ENCODE measurements at places on chromosomes 5 and 9.

GRCh38 chr9:71891557-71892189 lies 19.3 kb downstream of the ABHD17B start:
- no peak for DNase-seq

DNA sequence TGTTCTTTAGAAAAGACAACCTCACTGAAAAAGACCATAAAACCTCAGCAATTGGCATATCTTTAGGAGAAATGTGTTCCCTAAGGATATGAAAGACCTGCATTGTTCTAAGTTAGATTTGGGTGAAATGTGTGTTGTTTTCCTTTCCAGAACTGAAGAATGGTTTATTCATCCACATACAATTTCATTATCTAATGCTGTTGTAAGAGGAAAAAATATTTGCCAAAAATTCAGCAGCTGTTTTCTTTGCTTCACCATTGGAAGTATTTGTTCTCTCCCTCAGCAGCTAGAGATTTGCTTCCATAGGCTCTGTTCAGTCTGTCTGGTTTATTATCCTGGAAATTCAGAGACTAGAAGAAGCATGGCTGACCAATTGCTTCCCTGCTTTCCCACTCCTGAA lies 150.9 kb downstream of the ISOC1 start:
- DNase-seq, result no peak

GRCh38 chr5:29780401-29780800 lies 1413.1 kb upstream of the CDH6 start:
- no peak for DNase-seq

DNA sequence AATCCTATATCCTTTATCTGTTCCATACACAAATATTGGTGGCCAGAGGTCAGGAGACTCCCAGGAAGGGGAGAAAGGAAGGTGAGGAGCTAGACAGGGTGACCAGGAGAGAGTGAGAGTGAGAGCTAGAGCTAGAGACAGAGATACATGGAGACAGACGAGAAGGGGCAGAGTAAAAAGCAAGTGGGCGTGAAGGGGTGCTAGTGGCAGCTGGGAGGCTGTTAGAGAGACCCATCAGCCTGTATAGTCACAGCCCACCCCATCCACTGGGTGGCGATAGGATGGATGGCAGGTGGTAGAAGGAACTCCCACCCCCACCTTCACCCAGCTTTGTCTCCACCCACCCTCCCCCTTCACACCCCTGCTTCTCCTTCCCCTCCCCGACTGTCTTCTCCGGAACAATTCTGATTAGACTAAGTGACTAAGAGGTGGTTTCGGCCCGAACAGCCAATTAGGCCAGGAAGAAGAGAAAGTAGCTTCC lies 32.8 kb downstream of the PCDH1 start:
- peak; percentile 44 for DNase-seq

GRCh38 chr5:40390281-40391149 lies 289.2 kb upstream of the PTGER4 start:
- DNase-seq, result no peak

DNA sequence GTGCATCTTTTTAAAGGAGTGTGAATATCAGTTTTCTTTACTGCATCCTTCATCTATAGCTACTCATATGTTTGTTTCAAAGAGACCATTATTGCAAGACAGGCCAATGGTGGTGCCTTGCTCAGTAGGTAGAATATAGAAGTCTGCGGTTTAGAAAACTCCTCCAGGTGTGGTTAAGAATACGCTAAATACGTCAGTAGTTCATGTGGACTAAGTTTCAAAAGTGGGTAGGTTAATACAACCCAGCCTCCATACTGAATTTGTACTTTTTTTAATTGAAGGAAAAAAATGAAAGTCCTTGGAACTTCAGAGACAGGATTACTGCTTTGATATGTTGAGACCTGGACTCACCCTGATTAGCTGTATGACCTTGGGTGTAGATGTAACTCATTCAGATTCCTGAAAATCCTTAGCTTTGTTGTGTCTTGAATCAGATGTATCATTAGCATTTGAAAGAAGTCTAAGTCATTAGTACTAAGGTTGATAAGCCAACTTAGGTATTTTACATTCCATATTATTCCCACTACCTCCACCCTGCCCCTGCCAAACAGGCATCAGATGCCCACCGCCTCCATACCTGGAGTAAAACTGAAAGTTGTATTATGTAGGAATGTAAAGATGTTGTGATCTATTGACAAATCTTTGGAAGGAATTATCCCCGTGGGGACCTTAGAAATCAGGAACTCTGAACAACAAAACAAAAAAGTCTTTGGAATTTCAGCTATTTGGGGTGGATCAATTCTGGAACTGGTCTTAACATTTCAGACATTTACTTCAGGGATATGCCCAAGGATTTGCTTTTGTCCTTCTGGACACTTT lies 6.1 kb downstream of the BASP1 start:
- no peak for DNase-seq

DNA sequence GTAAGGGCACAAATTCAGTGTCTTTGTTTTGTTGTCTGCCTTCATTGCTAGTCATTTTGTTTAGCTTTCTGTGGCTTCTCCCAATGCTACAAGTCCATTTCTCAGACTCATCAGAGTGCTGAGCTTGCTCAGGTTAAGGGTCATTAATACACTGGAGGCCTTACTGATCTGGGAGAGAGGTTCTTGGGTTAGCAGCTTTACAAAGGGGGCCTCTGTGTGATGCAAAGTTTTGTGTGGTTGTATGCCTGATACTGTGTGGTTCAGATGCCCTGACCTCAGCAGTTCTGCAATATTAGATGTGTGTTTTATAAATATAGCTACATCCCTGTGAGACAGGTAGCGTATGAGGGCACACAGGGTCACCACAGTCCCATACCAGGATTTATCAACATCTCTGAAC lies 34.8 kb upstream of the SMARCA2 start:
- no peak for DNase-seq

DNA sequence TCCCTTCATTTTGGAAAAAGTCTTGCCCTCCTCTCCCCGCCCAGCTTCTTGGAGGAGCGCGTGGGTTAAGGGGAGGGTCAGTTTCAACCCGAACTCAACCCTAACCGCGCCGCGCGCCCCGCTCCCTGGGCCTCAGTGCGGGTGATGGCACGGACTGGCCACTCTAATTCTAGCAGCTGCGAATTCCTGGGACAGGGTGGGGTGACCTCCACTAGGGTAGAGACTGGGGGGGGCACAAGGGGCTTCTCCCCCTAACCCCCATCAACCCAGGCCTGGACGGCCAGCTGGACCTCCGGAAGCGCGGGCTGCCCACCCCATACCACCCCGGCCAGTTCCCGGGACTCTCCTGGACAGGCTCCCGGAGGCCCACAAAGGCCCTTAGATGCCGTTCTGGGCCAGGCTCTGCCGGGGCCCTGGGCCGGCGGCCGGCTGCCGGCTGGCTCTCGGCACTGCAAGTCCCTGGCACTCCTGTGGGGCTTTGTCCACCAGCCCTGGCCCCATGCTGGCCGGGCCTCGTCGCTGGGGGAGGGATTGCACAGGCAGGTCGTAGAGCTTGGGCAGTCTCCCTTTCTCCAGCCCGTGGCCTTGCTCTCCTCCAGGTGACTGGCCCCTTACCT lies 7.2 kb upstream of the PSD2 start:
- DNase-seq, result no peak

GRCh38 chr9:133359399-133360175 lies 3.2 kb downstream of the SURF2 start:
- DNase-seq, result no peak

DNA sequence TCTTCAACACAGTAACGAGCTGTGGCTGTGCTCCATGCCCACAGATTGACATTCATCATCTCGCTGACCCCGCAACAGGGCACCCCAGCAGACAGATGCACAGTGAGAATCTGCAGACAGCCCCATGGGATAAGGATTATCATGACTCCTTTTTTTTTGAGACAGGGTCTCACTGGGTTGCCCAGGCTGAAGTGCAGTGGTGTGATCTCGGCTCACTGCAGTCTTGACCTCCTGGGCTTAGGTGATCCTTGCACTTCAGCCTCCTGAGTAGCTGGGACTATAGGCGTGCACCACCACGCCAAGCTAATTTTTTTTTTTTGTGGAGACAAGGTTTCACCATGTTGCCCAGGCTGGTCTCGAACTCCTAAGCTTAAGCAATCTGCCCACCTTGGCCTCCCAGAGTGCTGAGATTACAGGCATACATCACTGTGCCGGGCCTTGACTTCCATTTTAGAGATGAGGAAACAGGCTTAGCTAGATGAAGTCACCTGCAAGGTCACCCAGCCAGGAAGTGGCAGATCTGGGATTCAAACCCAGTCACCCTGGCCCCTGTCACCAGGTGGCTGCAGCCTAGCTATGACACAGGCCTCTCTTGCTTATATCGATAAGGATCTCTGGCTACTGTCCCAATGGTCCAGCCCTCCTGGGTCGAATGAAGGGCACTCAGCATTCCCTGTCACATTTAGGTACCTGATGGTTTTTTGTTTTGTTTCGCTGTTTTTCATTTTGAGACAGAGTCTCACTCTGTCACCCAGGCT lies 5.1 kb downstream of the AIF1L start:
- DNase-seq, result no peak

DNA sequence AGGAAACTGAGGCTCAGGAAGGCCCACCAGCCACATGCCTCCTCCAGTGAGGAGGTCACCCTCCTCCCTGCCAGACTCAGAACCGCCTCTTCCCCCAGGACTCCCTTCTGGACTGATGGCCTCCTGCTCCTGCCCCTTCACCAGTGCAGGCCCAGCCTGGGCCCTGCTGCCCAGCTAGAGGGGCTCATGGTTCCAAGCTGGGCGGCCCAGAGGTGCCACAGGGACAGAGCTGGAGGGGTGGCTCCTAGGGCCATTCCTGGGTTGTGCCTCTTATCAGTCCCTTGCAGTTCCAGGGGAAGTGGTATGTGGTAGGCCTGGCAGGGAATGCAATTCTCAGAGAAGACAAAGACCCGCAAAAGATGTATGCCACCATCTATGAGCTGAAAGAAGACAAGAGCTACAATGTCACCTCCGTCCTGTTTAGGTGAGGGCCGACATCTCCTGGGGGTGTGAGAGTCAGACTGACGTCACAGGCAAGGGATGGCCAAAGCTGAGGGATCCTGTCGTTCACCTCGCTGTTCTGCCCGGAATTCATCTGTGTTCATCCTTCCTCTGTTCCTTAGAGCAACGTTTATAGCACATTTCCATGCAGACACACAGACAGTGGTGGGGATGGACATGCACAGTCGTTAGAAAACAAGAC lies 819 bp downstream of the LCN2 start:
- DNase-seq, result no peak

GRCh38 chr5:170293273-170293672 lies 4.3 kb downstream of the LCP2 start:
- no peak for DNase-seq

- DNase-seq, result peak; percentile 52
These were observed 111.4 kb downstream of the LHX2 start for GRCh38 chr9:124122813-124123462.
